Caki2 (cell line): ENCODE measurements at places on chromosomes 13 and 19.

GRCh38 chr19:6239401-6239844, 40.4 kb downstream of the MLLT1 start:
- no peak for DNase-seq

DNA sequence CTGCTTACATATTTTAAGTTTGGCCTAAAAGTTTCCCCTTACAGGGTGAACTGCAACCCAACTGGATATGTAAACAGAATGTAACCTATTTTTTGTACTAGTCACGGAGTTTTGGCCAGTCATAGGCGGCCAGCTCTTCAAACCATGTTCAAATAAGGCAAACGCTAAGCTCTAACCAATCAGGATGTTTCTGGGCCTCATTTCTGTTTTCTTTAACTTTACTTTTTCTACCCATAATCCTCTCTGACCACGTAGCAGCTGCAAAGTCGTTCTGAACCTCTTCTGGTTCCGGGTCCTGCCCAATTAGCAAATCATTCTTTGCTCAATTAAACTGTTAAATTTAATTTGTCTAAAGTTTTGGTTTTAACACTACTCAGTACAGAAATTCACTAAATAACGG, 8.2 kb upstream of the ZMYM2 start:
- no peak for DNase-seq

DNA sequence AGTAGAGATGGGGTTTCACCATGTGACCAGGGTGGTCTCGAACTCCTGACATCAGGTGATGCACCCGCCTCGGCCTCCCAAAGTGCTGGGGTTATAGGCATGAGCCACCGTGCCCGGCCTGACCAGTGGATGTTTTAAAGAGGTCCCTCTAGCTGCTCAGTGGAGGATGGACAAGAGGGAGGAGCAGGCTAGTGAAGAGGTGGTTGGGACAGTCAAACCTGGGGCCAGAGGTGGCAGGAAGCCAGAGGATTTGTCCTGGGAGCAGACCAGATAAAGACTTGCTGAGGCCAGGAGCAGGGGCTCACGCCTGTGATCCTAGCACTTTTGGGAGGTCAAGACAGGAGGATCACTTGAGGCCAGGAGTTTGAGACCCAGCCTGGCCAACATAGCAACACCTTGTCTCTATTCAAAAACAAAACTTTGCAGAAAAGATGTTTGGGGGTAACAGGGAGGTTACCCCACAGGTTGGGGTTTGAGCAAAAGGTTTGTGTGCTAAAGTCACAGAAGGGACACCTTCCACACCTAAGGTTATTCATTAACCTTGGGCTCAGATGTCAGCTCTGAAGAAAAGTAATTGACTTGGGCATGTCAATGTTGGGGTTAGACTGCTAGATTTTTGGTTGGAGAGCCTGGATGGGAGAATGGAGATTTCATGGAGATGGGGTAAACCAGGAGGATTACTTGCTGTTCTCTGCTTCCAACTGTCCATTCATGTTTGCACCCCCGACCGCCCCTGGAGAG, 9.0 kb downstream of the BCAM start:
- DNase-seq: no peak

DNA sequence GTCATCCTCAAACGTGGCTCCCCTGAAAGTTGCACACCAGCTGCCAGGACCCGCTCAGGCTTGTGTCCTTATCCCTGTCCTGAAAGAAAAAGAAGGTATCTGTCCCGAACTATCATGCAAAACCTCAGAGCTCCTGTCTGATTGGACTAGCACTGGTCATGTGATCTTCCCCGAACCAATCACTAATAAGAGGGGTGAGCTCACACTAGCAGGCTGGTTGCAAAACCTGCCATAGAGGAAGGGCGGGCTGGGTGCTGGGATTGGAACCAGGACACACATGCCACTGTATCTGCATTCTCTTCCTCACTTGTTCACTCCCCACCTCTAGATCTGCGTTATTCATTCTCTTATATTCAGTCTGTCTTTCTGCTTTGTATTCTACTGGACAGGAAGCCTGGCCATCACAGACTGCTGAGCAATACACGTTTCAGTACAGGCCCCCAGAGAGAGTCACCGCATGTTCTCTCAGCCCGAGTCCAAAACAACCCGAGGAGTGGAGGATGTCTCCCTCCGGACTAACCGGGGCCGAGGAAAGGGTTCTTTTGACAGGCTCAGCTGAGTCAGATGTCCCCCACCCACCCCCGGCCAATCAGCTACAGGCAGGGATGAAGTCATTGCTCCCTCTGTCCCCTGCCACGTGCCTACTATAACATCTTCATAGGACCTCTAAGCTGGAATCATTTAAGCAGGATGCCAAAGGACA, 97.7 kb downstream of the SIPA1L3 start:
- DNase-seq: peak; percentile 98

GRCh38 chr19:3008994-3009393, 20.1 kb downstream of the TLE2 start:
- DNase-seq: no peak

GRCh38 chr13:75760131-75761021, 124.2 kb downstream of the LMO7 start:
- DNase-seq: peak; percentile 35

GRCh38 chr13:113947311-113948033, 26.4 kb downstream of the C13orf46 start:
- no peak for DNase-seq

DNA sequence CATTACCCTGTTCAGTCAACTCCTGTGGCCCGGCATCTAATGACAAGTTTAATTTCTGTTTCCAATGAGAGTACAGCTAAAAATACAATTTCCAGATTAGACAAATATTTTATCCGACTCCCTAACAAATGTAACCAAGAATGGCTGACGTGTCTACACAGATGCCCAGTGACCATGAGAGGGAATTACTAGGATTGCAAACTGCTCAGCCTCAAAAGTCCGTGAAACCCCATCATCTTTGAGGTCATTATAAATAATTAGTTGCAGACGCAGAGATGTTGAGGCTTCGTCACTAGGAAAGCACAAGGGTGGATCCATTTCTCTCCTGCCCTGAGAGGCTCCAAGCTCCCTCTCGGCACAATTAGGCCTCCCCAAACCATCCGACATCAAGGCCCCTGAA, 104.1 kb upstream of the ZNF507 start:
- DNase-seq: no peak

GRCh38 chr13:48782429-48782840, 128.7 kb downstream of the CYSLTR2 start:
- DNase-seq: no peak

- DNase-seq: peak; percentile 96
Observed at GRCh38 chr19:8592231-8593009, 15.2 kb upstream of the MYO1F start.
